AG08395 (cell line): ENCODE measurements at places on chromosomes 1 and 21.

DNA sequence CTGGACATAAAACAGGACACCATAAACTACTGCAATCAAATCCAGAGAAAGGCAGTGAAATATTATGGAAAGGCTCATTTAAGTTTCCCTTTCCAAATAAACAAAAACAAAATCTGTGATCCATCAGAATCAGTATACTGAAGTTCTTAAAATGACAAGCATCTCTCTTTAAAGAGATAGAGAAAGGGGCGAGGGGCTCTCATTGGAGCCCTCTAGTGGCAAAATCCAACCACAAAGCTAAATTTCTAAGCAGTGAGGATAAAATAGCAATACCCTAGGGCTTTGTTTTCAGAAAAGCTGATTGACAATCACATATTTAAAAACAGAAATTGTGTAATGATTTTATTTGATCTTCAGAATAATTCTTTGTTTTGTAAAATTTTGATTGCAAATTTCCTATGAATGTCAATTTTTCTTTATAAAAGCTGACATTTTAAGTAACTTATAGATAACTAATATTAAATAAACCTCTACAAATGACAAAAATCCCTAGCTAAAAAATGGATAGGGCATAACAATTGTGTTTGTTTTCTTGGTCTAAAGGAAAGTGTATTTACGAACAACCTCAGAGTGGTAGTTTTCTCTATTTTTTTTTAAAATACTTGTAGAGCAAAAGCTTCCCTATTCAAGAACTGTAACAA, 138.2 kb downstream of the COL24A1 start:
- DNase-seq, result peak; percentile 42

- DNase-seq, result peak; percentile 53
Measured at GRCh38 chr21:31132574-31133242, 94.4 kb upstream of the KRTAP19-8 start.

GRCh38 chr1:18805150-18805879, 54.1 kb downstream of the TAS1R2 start:
- DNase-seq, result peak; percentile 15

DNA sequence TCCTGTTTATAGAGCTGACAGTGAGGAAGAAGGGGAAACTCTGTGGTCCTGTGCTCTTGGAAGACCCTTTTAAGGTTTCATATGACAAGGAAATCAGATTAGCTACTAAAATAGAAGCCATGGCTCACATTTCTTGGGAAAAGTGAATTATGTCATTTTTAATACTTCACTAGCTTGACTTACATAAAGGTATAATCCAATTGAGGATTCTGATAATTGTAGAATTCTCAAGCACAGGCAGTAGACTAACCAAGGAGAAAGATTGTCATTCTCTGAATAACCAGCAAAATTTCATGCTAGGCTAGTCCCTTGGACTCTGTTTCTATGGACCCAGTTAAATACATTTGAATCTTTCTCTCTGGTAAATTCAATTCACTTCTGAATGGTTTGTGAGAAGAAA, 613.0 kb upstream of the BEND5 start:
- DNase-seq, result no peak

DNA sequence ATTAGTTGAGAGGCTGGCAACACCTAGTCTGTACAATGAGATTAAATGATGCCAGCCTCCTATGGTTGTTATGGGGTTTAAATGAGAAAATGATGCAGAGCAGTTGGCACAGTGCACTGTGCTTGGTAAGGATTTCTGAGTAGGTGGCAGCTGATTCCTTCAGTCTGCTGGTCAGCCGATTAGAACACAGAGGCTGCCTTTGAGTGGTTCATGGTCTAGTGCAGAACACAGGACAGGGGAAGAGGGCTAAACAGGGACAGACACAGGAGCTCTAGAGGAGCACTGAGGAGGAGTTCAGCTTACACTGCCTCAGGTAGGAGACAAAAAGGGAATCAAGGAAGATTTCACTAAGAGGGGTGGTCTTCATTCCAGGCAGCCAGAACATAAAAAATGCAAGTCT, 1.4 kb downstream of the TIE1 start:
- DNase-seq, result no peak

DNA sequence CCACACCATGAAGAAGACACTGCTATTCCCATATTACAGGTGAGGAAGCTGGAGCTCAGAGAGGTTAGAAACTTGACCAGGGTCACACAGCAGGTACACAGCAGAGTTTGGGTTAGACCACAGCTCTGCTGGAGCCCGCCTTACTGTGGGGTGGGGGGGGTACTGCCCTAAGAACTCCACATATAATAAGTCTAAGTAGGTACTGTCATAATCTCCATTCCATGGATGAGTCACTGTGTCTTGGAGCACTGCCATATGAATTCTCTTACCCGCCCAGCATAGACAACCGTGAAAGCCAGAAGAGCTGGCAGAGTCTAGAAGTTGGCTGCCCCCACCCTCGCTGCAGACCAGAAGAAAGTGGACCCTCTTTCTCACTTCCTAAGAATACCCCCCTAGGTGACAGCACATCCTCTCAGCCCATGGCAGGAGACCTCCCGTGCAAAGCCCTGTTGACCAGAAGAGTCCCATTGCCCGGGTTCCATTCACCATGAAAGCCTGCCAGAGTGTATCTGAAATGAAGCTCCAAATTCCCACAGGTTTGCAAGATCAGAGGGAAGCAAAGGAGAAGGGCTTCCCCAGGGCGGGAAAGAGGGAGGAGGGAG, 5.2 kb upstream of the PLA2G2D start:
- DNase-seq, result peak; percentile 87

GRCh38 chr1:15153842-15154479, 414 bp downstream of the TMEM51 start:
- peak; percentile 67 for DNase-seq

DNA sequence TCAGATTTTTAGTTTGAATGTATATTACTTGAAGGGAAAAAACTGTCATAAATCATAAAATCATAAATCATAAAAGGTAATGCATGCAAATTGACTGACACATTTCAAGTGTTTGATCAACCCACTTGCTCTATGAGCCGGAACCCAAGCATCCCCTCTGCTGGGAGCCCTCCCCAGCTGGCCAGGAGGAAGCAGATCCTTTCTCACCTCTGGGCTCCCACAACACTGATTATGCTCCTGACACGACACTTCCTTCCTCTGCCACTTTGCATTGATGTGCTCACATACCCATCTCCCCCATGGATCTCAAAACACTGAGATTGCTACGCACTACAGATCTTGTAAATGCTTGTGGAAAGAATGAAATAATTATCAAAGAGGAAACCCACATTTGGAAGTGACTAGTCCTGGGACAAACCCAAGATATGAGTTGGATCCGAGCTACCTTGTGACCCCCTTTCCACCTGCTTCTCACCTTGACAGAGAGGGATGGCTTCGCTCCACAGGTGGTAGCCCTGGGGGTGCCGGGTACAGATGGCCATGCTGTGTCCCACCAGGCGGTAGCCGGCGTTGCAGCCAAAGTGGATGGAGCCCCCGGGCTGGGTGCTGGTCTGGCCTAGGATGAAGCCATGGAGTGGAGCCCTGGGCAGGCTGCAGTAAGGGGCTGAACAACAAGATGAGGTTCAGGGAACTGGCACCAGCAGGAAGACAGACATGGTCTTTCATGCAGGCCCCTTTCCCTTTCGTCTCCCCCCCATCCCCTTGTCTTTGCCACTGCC, 104.6 kb downstream of the ZSCAN20 start:
- no peak for DNase-seq

- DNase-seq, result no peak
Measured at GRCh38 chr1:43885279-43885801, 48.3 kb upstream of the ARTN start.

- no peak for DNase-seq
Measured at GRCh38 chr1:7674972-7675371, 96.1 kb upstream of the VAMP3 start.

DNA sequence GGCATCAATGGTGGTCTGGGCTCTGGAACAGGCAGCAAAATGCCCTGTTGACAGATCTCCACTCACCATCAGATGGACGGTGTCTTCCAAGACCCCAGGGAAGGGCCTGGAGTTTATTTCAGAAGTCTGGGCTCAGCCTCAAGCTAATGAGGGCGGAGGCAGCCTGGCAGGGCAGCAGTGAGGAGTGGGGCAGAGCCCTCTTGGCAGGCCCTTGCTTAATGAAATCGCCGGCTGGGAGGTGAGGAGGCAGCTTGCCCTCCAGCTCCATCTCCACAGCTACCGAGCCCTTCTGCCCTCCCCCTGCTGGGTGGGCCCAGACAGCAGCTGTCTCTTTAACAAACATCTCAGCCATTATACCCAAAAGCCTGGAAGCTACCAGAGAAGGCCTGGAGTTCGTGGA, 22.0 kb upstream of the GRIK3 start:
- DNase-seq, result no peak

DNA sequence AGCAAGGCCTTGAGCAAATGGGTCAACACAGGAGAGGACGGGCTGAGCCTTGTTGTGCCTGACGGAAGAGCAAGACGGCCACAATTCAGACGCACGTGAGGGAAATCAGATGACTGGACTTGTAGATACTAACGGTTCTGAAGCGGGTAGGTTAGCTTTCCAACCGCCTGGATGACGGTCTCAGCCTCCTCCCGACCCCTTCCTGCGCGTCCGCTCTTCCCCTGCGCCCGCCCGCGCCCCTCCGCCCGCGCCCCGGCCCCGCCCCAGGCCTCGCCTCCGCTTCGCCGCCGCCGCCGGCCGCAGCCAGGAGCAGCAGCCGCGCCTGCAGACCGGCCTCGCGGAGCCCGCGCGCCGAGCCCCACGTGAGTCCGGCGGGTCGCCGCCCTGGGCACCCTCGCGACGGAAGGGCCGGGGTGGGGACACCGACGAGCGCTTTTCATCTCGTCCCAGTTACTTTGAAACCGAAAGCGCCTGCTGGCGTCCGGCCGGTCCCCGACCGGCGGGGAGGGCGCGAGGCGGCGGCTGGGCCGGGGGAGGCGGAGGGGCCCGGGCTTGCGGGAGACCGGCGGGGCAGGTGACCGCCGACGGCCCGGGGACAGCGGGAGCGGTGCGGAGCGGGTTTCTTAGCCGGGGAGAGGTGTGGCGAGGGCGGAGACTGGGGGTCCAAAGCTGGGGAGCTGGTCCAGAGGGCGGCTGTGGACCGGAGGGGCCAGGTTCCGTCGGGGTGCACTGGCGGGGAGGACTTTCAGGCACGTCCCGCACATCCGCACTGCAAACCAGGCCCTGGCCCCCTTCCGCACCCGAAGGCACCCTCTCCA, at the start of gene TRAF5:
Gene TRAF5, plus strand, starts transcription at position 306 of the 818 bp plus-strand sequence. CDS start 26,407 bp downstream, outside the sequence.
- DNase-seq, result peak; percentile 45

GRCh38 chr21:33993286-33994231, 78.0 kb upstream of the ATP5PO start:
- DNase-seq, result no peak

DNA sequence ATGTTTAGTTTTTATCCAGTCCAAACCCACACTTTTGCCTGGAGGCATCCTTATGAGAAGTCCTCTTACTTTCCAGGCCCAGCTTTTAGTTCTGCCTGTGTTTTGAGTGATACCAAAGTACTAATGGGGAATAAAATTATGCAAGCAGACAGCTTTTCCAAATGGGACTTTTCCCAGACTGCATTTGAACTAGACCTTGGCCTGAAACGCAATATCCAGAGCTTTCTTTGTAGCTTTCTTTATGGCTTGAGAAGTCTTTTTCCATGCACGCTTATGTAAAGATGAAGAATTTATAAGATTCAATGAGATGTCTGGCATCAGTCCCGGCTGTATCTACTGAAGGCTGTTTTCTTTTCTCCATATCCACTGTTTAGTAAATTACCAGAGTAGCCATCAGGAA, 236.6 kb upstream of the RAB4A start:
- DNase-seq, result no peak

GRCh38 chr1:195278644-195279043, 1329.6 kb downstream of the KCNT2 start:
- no peak for DNase-seq

DNA sequence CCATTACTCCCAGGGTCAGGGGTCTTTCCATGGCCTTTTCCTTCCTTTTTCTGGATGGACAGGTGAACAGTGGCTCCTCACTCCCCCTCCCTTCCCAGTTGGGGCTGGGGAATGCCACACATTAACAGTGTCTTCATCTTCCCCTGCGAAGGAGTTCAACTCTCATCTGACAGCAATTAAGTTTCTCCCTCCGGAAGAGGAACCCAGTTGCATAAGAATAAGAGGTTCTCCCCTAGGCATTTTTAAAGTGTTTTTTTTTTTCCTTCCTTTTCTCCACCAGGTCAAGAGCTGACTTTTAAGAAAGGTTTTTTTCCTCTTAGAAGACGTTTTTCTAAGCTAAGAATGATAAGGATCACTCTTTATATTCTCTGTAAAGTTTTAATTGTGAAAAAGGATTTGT, 42.3 kb upstream of the FASLG start:
- DNase-seq, result no peak

DNA sequence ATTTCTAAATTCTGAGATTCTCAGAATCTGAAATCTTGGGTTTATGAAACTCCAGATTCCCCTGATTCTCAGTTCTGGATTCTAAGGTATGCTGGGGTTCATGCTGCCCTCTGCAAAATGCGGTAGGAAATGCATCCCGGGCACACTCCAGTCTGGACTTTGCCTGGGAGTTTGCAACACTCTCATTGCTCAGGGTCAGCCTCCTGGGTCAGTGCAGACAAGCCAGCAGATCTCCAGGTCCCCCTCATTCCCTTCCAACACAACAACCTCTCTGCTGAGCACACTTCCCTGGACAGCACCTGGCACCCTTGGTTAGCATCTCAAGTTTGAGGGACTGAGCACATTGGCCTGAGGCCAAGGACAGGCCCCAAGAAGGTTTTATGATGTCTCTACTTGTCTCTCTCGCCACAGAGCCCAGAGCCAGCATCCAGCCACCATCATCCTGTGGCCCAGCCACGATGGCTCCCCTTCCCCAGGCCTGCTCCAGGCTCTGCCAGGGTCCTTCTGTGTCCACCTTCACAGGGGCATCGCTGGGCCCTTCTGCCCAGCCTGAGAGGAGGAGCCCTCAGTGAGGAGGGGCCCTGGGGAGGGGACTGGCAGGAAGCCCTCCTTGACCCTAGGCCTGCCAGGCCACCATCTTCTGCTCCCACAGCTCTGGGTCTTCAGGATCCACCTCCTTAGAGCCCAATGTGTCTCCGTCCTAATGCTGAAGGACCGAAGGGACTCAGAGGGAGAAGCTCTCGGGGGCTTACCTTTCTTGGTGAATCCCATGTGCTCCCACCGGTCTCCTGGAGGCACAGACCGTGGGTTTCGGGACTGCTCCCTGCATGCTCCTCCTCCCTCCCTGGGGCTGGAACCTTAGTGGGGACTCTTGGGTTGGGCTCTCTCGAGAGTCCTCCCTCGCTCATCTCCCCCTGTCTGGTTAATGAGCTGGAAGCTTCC, 550.7 kb downstream of the PTPRU start:
- no peak for DNase-seq

GRCh38 chr21:43968410-43969114, 43.5 kb upstream of the TRAPPC10 start:
- no peak for DNase-seq

DNA sequence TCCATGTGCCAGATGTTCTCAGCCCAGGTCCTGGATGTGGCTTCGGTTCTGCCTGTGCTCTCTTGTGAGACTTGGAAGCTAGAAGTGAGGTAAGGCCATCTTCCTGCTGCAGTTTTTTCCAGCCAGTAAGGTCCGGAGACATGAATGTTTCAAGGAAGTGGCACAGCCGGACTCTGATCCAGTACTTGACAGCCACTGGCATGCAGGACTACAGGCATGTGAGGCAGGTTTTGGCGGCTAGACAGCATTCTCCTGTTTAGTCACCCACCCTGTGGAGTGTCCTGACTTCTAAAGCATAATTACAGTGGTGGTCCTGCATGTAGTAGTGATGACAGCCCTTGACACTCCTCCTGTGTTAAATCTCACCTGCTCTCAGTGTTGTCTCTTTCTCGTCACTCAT, 72.3 kb downstream of the TNFSF4 start:
- DNase-seq, result no peak
